HCT116 (cell line): ENCODE measurements at places on chromosomes 1 and 21.

DNA sequence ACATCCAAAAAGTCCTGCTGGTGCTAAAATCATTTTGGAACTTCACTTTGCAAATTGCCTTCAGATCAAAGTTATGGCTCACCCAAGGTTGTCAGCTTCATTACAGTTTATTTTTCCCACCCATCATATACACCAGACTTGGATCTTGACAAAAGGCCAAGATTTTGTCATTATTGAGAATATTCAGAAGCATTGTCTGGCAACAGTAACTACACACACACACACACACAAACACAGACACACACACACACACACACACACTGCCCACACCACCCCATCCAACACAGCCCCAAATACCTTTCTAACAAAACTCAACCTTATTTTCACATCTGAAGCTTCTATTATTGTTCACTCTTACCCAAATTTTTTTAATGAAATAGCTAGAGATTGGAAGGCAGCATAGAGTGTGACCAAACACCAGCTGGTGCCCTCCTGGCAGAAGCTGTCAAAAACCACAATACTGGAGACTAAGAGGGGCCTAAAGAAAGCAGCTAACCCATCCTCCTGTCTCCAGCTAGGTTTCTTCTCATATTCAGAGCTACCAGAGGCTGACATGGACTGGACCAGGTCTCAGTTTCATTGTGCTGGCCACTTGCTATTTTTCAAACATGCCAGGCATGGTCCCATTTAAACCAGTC is 139.1 kb upstream of the ZC3H11B start:
- no peak for DNase-seq

- DNase-seq, result no peak
These were observed 440.4 kb upstream of the ADAMTS5 start for GRCh38 chr21:27407271-27407670.

- no peak for DNase-seq
These were observed 54.1 kb downstream of the CD46 start for GRCh38 chr1:207805841-207806421.

GRCh38 chr1:203143641-203144040 is 16.1 kb downstream of the ADORA1 start:
- DNase-seq, result no peak

- DNase-seq, result no peak
These were observed 227.8 kb downstream of the DNM3 start for GRCh38 chr1:172069051-172069450.

DNA sequence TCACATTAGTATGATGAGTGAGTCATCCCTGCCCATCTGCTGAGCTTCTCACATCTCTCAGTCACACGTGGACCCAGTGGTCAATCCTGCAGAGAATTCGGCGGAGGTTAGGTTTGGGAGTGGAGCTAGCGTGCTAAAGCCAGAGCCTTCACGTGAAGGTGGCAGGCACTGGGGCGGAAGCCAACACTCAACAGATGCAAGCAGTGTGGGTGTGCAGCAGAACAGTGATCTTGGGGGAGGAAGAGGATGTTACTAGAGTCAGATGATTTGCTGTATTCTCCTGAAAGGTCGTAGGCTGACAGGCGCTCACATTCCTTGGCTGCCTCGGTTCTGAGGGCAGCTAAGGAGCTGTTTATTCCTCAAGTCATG is 6.7 kb downstream of the C1orf115 start:
- DNase-seq, result no peak

DNA sequence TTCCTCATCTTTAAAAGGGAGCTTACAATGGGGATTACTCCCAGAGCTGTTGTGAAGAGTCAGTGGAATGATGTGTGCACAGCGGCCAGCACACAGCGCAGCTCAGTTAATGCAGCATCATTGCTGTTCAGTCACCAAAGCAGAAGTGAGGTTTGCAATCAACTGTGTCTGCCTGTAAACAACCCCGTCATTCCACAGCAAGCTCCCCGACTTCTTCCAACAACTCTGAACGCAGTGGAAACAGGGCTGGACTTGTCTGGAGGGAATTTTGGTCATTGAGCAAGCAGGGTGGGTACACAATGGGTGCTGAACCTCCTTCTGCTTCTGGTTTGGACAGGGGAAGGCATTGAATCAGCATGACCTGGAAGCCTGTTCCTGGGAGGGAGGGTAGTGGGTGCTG is 347.4 kb downstream of the PTPRU start:
- DNase-seq, result no peak

DNA sequence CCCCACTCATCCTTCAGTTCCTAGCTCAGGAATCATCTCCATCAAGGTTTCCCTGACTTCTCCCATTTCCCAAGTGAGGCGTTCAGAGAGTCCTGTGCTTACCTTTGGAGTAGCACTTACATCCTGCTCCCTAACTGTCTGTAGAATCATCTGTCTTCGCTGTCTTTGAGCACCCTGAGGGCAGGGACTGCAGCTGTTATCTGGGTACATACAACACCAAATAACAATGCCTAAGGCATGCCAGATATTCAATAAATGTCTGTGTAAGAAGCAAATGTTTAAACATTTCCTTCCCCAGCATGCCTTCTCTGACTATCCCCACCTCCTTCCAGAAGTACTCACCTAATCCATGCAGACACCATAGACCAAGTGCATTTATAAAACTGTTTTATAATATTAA is 65.4 kb downstream of the JAK1 start:
- no peak for DNase-seq

DNA sequence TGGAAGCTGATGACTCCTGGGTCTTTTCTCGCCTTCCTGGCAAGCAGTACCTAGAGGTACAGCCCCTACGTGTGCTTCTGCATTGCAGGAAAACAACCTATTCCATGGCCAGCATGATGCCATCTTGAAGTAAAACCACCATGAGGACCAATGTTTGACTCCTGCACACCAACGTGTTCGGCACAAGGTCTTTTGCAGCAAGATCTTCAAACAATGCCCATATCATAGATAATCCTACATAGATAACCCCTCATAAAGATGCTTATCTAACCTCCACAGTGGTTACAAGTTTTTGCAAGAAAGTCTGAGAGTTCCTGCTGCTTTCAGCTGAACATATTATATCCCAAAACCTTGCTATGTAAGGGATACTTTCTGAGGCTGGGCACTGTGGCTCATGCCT is 141.1 kb upstream of the MAP1LC3C start:
- DNase-seq, result no peak

DNA sequence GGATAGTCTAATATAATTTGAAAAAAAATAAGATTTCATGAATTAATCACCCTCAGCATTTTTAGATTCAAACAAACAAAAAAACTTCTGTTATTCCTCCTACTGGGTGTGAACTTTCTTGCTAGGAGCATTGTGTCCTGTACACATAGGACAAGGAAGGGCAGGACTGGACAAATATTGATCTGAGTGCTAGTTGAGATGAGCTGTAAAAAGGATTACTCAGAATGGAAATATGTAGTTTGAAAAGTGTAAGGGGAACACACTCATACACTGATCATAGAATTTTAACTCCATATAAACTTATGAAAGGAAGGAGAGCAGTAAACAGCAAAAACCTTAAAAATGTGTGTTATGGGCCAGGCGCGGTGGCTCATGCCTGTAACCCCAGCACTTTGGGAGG is 156.5 kb upstream of the ZNF648 start:
- DNase-seq, result peak; percentile 22

DNA sequence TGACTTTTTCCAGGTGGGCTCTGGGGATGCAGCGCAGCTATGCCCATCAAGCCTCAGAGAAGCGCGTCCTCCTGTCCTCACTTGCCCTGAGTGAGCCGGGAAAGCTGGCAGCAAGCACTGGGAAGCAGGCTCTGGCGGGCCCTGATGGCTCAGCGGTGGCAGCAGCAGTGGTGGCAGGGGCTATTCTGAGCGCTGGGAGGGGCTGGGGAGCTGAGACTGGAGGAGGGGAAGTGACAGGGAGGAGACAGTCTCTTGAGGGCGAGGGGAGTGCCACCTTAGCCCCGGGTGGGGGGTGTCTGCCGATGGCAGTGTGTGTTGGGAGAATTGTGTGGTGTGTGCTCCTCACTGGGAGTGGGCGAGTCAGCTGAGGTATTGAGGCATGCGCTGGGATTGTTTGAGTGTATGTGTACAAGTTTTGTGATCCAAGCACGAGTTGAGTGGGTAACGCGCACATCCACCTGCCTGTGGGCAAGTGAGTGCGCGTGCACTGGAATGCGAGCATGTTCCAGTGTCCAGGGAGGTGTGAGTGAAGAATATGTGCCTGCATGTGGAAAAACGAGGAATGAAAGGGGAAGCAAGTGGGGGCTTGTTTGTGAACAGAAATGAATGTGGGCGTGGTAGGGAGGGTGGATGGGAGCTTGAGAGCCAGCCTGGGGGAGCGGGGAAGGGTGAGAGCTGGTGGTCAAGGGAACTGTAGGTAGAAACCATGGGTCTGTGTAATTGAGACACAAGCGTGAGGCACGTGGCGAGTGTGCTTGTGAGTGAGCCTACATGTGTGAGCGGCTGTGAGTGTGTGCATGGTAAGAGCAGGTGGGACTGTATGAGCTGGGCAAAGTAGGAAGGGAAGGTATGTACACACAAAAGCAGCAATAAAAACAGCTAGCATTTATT is 2.9 kb upstream of the FOXO6 start:
- no peak for DNase-seq

- peak; percentile 53 for DNase-seq
These were observed 61.4 kb upstream of the LRRN2 start for GRCh38 chr1:204746838-204747442.

DNA sequence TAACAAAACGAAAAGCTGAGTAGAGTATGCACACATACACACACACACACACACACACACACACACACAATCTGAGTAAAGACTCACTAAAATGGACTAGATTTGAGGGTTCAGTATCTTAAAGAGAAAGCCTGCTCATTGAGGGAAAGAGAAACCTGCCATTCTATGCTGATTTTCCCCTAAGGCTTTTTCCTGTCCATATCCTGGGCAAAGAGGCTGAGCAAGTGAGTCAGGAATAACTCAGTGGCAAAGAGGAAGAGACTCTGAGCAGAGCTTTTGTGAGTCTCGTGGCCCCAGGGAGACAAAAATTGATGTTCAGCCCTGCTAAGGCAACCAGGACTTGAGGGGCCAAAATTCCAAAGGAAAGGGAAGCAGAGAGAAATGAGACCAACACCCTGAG is 37.3 kb upstream of the RUNX1 start:
- no peak for DNase-seq

DNA sequence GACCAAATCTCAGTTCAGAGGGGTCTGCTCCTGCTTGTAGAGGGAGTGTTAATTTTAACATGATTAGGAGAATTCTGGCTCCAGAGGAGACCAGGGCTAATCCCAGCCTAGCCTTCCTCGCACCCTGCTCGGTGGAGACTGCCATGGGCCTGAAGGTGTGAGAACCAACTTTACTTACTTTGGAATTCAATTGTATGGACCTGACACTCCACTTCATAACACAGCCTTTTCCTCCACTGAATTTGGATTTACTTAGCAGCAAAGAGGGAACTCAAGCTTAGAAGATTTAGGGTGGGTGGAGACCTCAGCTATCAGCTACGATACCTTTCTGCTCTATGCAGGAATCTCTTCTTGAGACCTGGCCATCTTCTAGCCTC is 11.5 kb downstream of the PLXNA2 start:
- DNase-seq, result no peak
